Activated CD8-positive, alpha-beta memory T cell treated with anti-CD3 and anti-CD28 coated beads for 4 hours (primary cell): ENCODE measurements at places on chromosomes 16 and 17.
A peak's percentile ranks its signal among the peaks of the same experiment; 100 is the strongest.

DNA sequence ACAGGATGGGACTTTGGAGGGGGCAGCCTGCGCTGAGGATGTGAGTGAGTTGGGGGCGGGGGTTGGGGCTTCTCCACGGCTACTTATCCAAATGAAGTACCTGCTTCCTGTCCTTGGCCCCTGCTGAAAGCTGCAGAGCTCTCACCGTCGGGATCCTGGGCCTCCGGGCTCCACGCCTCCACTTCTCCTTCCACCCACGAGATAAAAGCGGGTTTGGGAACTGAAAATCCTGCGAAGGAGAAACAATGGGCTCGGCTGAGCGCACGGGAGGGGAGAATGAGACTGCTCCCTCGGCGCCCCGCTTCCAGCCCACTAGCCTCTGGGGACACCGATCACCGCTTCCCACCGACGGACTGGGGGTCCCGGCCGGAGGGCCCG is 486 bp downstream of the ZNF785 start:
- DNase-seq, result no peak

- no peak for DNase-seq
These were observed 435.0 kb downstream of the MAF start for GRCh38 chr16:79165506-79165905.

DNA sequence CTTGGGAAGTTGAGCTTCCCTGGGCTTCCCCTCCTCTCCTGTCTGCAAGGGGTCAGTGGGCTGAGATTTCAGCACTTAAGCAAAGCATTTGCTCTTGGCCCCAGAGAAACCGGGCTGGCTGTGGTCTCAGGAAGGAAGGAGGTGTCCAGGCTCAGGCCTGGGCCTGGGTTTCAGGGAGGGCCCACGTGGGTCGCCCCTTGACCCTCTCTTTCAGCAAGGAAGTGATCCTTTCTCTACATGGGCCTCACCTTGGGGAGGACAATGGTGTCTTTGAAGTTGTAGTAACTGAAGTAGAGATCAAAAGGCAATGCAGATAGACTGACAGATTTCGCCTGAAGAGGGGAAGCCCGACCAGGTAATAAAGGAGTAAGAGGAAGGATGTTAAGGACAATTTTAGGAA is 2.7 kb downstream of the NOD2 start:
- DNase-seq, result no peak

DNA sequence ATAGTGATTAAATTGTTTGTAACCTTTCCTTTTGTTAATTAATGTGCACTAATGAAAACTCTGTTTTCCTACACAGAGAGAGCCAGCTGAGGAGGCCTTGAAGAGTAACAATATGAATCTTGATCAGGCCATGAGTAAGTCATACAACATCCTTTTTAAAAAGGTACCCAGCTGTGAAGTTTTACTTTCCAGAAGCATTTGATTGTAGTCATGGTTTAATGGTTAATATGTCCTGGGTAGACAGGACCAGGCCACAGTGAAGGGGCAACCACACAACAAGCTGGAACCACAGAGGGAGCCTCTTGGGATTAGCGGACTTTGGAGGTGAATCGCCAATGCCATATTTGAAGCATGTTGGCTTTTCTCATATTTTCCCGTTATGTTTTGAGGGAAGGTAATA is 55.6 kb downstream of the TMC6 start:
- no peak for DNase-seq

- no peak for DNase-seq
These were observed 3.3 kb downstream of the DUS1L start for GRCh38 chr17:82062076-82062983.

- peak; percentile 40 for DNase-seq
These were observed 580 bp downstream of the TANC2 start for GRCh38 chr17:62966426-62967204.

DNA sequence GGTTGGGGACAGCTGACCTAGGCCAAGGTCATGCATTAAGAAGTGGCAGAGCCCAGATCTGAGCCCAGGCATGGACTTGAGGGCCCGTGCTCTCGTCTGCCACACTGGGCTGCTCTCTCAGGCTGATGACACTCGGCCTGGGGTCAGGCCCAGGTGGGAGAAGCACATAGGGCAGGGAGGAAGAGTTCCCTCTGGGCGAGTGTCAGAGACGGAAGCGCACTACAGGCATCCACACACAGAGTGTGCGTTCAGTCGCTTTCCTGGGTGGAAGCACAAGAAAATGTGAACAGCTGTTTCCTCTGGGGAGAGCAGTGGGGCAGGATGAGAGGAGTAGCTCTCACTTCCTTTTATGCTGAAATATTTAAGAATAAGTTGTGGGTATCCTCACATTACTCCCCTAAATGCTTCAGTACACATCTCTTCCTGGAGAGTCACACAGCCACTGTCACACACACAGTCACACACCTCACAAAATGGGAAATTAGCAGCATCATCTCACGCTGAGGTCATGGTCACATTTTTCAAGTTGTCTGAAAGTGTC is 59.7 kb downstream of the B9D1 start:
- no peak for DNase-seq
